ENCODE measurements at places on chromosomes 11 and 22. TPM values are rescaled to one million over a fixed set of nuclear protein-coding genes. Genes with fewer than 3 reads are reported as not detected.

TRIM34 gene
- 4.0 TPM for total RNA-seq

F2 gene
- total RNA-seq: 2.2 TPM

EMID1 gene
- total RNA-seq: 0.23 TPM

SPTBN2 gene
- 10.3 TPM for total RNA-seq

SLC25A18 gene
- total RNA-seq: 0.15 TPM

CELF1 gene
- total RNA-seq: 50.5 TPM

INSC gene
- not detected for total RNA-seq

ACRV1 gene
- not detected for total RNA-seq

OR52N4 gene
- not detected for total RNA-seq

OR51B5 gene
- total RNA-seq: 0.10 TPM

SAA1 gene
- 1.6 TPM for total RNA-seq

MMP12 gene
- not detected for total RNA-seq

CRYBA4 gene
- total RNA-seq: not detected

XKR3 gene
- total RNA-seq: not detected

IGF2 gene
- total RNA-seq: 3.5 TPM

RFPL2 gene
- total RNA-seq: 0.13 TPM

KCNJ5 gene
- not detected for total RNA-seq

APOBEC3A gene
- total RNA-seq: 0.09 TPM

CARD18 gene
- total RNA-seq: not detected

H19 gene
- 16.3 TPM for total RNA-seq

PLCB3 gene
- 19.9 TPM for total RNA-seq

HOATZ gene
- total RNA-seq: not detected

PRG3 gene
- total RNA-seq: not detected

OR52K1 gene
- total RNA-seq: not detected

NPTXR gene
- 9.1 TPM for total RNA-seq

C1QTNF4 gene
- not detected for total RNA-seq

PITPNM1 gene
- 45.7 TPM for total RNA-seq

EFCAB6 gene
- total RNA-seq: 0.45 TPM

CEP126 gene
- total RNA-seq: 3.3 TPM

TENM4 gene
- 0.01 TPM for total RNA-seq

ZPR1 gene
- total RNA-seq: 60.2 TPM

DUSP8 gene
- 1.6 TPM for total RNA-seq

MRPL16 gene
- total RNA-seq: 67.8 TPM

RBX1 gene
- 56.0 TPM for total RNA-seq

ESAM gene
- total RNA-seq: 14.9 TPM

C22orf42 gene
- not detected for total RNA-seq

MS4A7 gene
- not detected for total RNA-seq

ASPHD2 gene
- total RNA-seq: 1.1 TPM

TEX12 gene
- total RNA-seq: not detected

IGLL1 gene
- total RNA-seq: not detected

TRIM51 gene
- not detected for total RNA-seq

CTNND1 gene
- 67.5 TPM for total RNA-seq

HBE1 gene
- not detected for total RNA-seq

CCDC157 gene
- total RNA-seq: 2.6 TPM

OR51B2 gene
- total RNA-seq: not detected

PAAF1 gene
- 11.9 TPM for total RNA-seq

PDE2A gene
- 1.2 TPM for total RNA-seq

PHLDA2 gene
- total RNA-seq: 128 TPM

BTBD18 gene
- not detected for total RNA-seq

MAML2 gene
- 4.0 TPM for total RNA-seq

OR5M3 gene
- not detected for total RNA-seq

ADORA2A gene
- total RNA-seq: 0.48 TPM

LGALS12 gene
- not detected for total RNA-seq

MTCH2 gene
- total RNA-seq: 158 TPM

IFITM2 gene
- 60.1 TPM for total RNA-seq

TMEM218 gene
- total RNA-seq: 22.4 TPM

SLC7A4 gene
- total RNA-seq: not detected

FOLH1 gene
- not detected for total RNA-seq

TTC36 gene
- total RNA-seq: not detected

Measured in A549 treated with GW870086 at 1 μM for 4 hours (cell line).